ENCODE measurements at places on chromosomes 13 and 19.

DNA sequence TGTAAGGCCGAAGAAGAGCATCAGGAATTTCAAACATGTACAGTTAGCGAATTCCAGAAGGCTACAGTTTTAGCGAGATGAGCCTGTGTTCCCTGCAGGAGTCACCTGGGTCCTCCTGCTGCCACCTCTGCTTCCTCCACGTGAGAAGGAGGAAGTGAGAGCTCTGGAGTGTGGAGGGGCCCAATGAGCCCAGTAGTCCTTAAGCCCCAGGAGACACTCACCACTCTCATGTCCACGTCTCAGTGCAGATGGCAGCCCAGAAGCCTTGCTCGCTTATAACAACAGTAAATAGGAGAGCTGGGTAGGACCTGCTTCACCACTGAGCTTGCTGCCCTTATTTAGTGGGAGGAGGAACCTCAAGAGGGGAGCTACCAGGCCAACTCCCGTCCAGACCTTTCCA is 44.3 kb downstream of the SERP2 start:
- peak; percentile 42 for DNase-seq

DNA sequence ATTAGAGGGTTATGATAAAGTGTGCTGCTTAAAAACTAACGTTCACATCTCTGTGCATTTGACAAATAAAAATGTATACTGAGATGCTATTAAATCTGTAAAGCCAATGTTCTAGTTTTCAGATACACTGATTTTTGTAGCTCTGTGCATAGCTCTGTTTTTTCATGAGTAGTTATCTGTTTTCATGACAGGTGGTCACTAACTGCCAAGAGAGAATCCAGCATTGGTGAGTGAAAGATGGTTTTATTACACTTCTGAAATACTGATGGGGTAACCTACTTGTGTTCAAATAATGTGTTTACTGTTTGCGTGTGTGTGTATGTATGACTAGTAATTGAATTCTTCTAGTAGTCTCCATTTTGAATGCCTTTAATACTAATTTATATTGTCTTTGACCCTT is 29.0 kb downstream of the URI1 start:
- DNase-seq: no peak

DNA sequence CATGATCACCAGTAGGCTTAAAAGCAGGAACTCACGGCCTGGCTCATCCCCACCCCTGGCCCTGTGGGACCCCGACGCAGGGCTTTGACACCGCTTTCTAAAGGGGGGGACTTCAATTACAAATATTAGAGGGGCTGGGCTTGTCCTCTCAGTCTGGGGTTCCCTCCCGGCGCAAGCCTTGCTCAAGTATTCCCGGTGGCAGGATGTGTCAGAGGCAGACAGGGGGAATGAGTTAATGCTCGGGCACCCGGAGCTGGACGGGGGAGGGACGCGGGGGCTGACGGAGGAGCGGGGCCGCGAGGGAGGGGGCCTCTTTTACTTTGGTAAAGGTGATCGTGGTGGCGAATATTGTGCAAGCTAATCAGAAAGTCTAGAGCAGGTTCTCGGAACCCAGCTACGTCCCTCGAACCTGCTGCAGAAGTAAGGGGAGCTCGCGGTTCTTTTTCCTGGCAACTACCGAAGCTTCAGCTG is 1.1 kb downstream of the FGF14 start:
- peak; percentile 37 for DNase-seq

DNA sequence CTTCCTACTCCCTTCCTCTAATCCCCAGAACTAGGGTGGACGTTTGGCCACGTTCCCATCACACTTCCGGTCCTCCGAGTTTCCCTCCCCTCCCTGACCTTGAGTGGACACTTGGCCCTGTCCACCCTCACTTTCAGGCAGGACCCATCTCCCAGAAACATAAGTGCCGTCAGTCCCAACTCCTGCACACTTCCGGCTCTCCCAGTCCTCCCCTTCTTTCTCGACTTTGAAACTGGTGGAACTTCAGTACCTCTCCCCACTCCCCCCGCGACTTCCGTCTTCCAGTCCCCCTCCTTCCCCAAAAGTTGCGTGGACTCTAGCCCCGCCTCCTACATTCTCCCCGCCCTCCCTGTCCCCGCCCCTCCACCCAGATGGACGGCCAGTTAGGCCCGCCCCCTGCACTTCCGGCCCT is 278 bp upstream of the ZNF274 start:
- DNase-seq: no peak

GRCh38 chr19:8610936-8611300 is 403 bp upstream of the ADAMTS10 start:
- peak; percentile 58 for DNase-seq

DNA sequence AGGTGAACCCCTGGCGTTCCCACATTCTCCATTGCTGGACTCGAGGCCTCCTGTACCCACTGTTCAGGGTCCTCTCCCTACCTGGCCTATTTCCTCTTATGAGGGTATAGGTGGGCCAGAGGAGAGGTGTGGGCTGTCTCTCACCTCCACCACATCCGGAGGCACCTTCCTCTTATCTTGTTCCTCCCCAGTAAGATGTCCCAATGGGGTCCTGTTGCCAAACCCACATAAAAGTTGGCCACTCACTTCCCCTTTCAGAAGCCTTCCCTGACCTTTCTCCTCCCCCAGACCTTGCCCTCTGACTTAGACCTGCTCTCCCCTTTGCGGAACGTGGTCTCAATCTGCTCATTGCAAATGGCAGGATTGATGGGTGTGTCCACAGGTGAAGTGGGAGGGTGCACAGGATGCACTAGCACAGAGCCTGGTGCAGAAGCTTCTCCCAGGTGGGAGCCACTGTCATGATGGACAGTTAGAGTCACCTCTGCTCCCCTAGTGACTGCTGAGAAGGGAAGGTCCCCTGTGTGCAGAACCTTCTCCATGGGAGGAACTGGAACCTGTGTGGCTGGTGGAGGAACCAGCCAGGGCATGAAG is 1.3 kb downstream of the CYP4F3 start:
- no peak for DNase-seq

GRCh38 chr19:37007587-37008220 is 70.5 kb upstream of the ZNF420 start:
- DNase-seq: no peak

DNA sequence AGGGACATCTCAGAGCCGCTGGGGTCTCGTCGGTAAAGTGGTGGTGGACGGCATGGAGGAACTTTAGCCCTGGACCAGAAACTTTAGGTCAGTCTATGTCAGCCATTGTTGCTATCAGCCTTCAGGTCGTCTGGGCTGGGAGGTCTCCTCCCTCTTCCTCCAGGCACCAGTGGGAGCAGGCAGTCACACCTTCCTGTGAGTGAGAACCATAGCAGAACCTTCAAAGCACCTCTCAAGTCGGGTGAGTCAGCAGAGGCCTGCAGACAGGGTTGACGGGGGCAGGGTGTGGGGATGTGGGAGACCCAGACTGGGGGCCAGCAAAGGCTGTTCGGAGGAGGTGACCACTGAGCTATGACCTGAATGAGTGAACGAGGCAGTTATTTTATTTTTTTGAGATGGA is 15.4 kb upstream of the SBNO2 start:
- peak; percentile 89 for DNase-seq

GRCh38 chr13:74061926-74062595 is 72.1 kb downstream of the KLF12 start:
- DNase-seq: no peak

DNA sequence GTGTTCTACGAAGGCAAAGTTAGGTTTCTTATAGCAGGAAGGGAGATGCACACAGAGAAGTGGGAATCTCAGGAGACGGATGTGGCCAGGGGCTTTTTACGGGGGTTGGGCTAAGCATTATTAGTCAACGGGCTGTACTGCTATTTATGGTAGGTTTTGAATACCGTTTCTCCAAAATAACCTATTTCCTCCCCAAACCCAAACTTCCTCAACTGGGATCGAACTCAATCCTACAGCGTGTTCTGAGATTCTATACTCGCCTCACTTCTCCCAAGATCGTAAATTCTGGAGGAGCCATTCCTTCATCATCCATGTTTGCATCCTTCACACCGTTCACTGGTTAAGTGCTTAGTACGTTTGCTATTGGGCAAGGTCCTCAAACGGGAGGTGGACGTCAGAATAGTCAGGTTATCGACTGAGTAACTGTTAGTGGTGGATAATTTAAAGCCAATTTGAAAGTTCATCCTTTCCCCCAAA is 1.2 kb upstream of the TRIM13 start:
- peak; percentile 41 for DNase-seq

GRCh38 chr13:30128591-30128990 is 178.8 kb downstream of the KATNAL1 start:
- no peak for DNase-seq

DNA sequence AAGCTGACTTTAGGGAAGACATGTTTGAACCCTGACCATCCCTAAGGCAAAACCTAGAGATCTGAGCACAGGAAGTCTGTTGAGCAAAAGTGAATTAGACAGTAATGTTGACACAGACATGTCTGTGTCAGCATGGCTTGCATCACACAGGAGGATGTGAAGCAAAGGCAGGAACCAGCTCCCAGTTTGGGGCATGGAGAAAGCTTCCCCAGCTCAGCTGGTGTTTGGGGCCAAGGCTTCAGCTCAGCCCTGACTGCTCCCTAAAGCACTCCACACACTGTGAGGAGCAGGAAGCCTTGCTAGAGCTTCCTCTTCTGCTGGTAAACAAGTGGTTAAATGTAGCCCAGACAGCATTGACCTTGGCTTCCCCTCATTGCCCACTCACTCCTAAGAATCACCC is 153.8 kb upstream of the UBL3 start:
- no peak for DNase-seq

- DNase-seq: no peak
These were observed 26.8 kb upstream of the CXCL17 start for GRCh38 chr19:42469311-42470235.

DNA sequence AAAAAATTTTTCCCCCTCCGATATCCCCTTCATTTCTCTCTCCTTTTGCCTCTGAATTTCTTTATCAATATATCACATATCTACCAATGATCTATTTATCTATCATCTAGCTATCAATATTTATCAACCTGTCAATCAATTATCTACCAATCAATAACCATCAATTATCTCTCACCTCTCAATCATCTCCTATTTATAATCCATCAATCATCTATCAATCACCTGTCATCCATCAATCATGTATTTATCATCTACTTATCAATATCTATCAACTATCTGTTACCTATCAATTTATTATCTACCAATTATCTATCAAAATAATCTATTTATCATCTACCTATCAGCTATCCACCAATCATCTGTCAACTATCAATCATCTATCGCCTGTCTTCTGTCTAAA is 17.1 kb downstream of the MBD3L1 start:
- DNase-seq: no peak

DNA sequence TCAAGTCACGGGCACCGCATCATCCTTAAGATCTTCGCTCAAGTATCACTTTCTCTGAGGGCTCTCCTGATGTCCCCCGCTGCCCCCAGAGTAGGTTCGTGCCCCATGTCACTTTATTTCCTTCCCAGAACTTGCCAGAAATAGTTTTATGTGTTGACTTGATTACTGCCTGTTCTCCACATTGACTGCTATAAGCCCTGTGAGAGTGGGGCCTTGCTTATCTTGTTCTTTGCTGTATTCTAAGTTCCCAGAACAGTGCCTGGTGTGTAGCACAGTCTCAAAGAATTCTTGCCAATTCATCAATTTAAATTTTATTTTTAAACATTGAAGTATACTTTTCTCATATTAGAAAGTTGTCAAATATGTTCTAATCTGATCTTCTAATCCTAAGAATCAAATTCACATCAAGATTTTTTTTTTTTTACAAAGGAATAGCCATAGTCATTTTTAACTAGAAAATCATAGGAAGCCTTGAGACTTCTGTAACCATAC is 32.1 kb upstream of the GPR183 start:
- DNase-seq: no peak

DNA sequence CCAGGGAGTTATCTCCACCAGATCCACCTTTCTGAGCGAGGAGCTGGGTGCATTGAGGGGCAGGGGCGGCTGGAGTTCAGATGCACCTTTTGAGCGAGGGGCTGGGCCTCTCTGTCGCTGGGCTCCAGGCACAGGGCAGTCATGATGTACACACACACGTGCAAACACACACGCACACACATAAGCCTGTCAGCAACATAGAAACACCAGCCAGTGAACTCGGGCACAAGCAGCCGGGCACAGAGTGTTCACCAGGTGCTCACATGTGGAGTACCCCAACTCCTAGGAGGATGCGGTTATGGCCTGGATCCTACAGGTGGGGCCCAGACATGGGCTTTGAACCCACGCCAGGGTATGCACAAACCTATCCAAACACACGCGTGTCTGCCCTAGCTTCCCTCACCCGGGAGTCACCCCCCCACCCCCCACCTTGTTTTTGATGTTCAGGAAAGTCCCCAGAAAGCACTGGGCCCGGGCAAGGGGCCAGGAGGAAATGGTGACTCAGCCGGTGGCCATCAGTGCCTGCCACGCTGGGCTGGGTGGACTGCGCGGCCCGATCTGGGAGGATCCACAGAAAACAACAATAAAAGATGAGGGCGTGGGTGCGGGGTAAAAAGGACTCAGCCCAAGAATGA is 13.3 kb downstream of the ARRDC2 start:
- no peak for DNase-seq

GRCh38 chr19:13001502-13002165 is 6.4 kb downstream of the NFIX start:
- no peak for DNase-seq

DNA sequence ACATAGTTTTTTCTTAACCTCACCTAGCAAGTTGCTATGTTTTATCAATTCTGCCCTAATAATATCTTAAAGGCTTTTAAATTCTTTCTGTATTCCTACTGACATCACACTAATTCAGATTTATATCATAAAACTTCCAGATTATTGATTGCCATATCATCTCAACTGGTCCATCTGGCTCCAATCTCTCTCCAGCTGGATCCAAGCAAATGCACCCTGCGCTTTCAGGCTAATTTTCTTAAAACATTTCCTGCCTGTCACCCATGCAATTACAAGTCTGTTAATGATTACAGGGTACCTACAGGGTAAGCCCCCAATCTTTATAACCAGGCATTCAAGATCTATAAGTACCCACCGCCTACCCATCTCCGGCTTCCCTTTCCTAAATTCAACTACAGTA is 95.2 kb downstream of the SERP2 start:
- DNase-seq: no peak

- DNase-seq: no peak
These were observed 13.2 kb downstream of the ADGRE3 start for GRCh38 chr19:14661372-14661924.

DNA sequence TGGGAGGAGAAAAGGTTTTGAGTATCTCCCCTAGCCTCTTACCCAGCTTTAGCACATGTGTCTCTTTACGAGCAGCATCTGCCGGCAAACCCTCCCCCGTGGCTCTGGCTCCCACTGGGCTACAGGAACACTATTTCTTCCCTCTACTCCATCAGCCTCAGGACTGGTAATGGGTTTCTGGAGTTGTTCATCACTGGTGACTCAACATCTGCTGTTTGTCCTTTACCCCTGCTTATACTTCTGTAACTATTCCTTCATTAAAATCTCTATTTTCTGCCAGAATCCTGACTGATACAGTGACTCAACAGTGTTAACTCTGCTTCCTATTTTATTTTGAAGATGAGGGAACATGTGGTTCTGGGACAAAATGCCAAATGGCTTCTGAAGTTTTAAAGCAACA is 437.3 kb upstream of the HTR2A start:
- no peak for DNase-seq

GRCh38 chr13:97211300-97211699 is 10.8 kb upstream of the MBNL2 start:
- peak; percentile 49 for DNase-seq

GRCh38 chr13:25864936-25865335 is 186.9 kb downstream of the SHISA2 start:
- DNase-seq: no peak

GRCh38 chr13:110126391-110126961 is 180.5 kb downstream of the COL4A1 start:
- DNase-seq: peak; percentile 85

GRCh38 chr19:33862981-33863380 is 66.3 kb downstream of the KCTD15 start:
- no peak for DNase-seq
